ENCODE measurements at places on chromosomes 1 and 21.

GRCh38 chr1:155062702-155063411 lies 683 bp upstream of the EFNA4 start:
- DNase-seq: no peak

DNA sequence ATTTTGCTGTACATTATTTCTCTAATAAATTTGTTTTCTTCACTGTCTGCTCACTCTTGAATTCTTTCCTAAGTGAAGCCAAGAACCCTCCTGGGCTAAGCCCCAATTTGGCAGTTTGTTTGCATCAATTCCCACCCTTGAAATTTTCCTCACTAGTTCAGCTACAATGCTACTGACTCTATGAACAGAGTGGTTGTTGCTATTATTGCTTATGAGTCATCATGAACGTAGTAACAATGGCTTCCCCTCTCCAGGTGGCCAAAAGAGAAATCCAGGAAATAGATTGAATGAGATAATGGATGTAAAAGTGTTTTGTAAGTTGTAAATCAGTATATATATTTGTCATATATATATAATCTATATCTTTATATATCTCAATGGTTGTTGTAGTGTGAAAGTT lies 193.0 kb downstream of the URB2 start:
- DNase-seq: no peak

DNA sequence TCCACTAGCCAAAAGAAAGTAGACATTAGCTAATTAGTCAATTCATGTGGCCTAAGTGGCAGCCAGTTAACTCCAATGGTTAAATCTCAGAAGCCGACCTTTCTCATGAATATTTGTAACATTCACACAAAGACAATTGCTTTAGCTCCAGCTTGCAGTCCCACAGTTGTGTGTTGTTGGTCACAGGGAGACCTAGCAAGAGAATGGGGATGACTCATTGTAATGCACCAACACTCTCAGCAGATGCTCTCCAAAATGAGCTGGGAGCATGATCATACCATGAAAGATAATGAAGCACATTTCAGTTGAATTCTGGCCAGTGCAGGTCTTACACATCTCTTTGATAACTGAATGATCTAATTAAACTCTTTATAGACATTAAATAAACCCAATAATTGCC lies 160.4 kb downstream of the HLX start:
- no peak for DNase-seq

DNA sequence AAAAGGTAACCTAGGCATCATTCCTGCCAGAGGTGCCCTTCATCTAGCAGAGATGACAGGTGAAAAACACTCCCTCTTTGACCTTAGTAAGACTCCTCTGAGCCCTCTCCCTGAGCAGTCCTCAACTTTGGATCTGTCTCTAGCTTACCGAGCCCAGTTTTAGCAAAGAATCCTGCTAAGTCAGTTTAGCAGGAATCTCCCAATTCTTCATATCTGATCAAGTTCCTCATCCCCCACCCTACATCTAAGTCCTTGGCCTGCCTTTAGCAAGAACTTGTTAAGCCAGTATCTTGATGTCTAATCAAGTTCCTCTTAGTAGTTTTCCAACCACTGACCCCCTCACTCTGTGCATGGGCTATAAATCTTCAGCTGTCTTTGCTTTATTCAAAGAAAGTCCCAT lies 235.6 kb downstream of the OMA1 start:
- no peak for DNase-seq

DNA sequence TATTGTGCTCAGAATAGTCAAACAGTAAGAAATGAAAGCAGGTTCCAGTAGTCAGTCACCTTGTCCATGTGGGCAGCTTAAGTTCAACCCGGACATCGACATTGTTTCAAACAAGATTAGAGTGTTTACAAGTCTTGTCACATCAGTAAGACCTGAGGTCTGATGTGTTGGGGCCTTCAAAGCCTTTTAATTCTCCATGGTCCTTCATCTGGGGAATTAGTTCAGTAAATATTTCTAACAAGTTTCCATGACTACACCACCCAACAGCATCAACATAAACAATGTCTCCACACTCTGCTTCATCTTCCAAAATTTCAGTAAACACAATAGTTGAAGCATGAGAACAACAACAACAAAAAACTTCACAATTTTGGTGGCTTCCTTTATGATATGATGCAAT lies 15.1 kb upstream of the ADORA1 start:
- no peak for DNase-seq

All from LNCaP clone FGC (cell line).